Adipocyte (in vitro differentiated cells): ENCODE measurements at places on chromosomes 6 and 20.
A peak's percentile ranks its signal among the peaks of the same experiment; 100 is the strongest.

GRCh38 chr6:14863902-14864850, 381.7 kb upstream of the JARID2 start:
- DNase-seq = no peak

DNA sequence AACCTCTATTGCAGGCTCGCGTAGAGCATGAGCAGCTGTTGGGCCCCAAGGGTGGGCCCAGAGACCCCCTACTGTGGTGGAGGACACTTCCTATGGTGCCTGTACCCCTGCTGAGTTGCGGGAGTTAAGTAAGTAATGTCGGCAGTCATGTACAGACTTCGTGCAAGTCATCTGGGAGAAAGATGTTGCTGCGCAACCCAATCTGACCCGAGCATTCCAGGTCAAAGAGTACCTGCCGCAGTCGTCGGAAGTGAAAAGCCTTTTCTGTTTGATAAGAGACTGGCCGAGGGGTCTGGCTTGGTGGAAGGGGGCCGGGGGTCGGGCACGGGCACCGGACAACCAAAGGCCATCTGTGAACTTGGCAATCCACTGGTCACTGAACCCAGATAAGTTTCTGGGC, 44.3 kb downstream of the OR2B6 start:
- DNase-seq = no peak

DNA sequence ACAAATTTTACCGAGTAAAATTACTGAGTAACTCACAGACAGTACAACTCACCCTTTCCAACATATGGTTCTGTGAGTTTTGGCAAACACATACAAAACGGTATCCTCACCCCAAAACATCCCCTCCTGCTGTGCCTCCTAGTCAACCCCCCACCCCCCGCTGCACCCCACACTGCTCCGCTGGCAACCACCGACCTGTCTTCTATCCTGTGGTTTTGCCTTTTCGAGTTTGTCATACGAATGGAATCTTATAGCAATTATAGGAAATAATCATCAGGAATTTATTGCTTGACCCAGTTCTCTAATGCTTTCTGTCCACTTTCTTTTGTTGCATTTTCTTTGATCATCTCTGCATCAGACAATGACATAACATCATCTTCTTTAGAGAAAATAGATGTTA, 312.3 kb downstream of the KIF16B start:
- peak; percentile 13 for DNase-seq

DNA sequence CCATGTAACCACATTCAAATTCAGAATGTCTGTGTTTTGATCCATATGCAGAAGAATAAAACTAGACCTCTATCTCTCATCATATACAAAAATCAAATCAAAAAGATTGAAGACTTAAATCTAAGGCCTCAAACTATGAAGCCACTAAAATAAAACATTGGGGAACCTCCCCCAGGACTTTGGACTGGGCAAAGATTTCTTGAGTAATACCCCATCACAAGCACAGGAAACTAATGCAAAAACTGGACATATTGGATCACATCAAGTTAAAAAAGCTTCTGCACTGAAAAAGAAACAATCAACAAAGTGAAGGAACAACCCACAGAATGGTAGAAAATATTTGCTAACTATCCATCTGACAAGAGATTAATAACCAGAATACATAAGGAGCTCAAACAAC, 266.8 kb downstream of the EPM2A start:
- no peak for DNase-seq

- DNase-seq = no peak
These were observed 19.9 kb upstream of the MUC21 start for GRCh38 chr6:30963641-30964040.

DNA sequence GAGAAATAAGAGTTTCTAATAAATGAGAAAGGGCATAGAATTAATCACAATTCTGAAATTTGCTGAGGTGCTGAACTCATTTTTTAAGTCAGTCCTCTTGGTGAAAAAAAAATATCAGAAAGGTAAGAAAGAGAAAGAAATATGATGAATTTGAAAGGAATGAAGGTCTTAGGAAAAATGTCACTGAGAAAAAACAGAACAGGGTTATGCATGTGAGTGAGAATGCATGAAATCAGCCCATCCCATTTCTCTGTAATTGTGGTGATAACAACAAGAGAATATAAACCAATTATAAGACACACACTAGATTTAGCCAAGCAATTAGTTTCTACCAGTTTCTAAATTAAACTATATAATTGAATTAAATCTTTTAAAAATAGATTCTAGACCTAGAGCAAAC, 138.9 kb downstream of the TBX18 start:
- peak; percentile 37 for DNase-seq

DNA sequence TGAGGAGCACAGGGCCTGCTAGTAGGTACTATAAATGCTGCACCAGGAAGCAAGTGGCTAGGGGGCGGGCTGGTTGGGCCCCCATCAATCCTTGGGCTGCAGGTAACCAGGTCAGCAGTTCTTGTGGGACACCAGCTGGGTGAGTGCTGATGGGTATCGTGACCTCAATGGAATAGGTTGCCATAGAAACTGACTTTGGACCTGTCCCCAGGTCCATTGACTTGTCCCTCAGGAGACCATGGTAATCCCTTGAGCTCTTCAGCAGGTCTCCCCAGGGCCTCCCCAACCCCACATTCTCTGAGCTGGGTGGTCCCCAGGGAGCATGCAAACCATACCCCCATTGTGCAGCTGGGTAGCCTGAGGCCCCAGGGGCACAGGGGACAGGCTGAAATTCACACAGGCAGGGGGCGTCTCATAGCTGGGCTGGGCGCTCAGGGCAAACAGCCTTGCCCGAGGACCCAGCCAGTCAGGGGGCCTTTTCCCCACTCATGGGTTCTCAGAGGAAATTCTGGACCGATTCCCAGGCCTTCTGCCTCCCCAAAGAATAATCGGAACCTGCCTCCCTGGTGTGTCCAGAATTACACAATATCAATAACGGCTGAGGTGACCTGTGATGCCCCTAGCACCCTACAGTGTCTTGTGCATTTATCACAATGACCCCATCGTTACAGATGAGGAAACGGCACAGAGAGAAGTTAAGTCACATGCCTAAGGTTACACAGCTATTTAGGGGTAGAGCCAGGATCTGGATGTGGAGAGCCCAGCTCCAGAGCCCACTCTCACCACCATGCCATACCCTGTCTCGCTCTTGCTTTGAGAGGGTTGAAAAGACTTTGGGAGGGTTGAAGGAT, 35.9 kb downstream of the SRC start:
- DNase-seq = no peak

DNA sequence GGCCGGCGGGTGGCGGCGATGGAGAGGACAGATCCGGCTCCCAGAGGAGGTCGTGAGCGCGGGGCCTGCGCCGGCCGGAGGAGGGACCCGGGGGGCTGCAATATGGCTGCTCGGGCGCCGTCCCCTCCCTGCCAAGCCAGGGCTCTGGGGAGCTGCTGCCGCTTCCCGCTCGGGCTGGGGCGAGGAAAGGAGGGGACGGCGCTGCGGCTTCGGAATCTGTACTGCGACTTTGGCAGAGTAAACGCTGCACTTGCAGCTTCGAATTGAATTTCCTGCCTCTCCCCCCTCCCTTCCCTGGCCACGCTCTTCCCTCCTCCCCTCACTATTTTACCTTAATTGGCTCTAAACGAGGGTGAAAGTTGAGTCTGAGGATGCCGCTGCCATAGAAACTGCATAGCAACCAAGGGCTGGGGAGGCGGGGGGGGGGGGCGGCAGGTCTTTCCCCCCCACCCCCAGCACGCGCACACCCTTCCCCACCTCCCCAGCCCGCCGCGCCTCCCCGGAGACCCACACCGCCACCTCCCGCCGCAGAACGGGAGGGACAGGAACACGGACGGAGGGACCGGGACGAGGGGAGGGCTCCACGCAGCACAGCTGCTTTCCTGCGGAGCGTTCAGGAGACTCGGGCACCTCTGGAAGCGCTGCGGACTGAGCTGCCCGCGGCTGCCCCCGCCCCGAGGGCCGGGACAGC, 93.9 kb downstream of the RNASET2 start:
- peak; percentile 21 for DNase-seq

GRCh38 chr6:117989086-117989485, 82.0 kb downstream of the SLC35F1 start:
- no peak for DNase-seq

- DNase-seq = no peak
These were observed 374.0 kb upstream of the ZFP64 start for GRCh38 chr20:52565614-52566013.

GRCh38 chr6:170186006-170186935, 104.6 kb downstream of the DLL1 start:
- no peak for DNase-seq

DNA sequence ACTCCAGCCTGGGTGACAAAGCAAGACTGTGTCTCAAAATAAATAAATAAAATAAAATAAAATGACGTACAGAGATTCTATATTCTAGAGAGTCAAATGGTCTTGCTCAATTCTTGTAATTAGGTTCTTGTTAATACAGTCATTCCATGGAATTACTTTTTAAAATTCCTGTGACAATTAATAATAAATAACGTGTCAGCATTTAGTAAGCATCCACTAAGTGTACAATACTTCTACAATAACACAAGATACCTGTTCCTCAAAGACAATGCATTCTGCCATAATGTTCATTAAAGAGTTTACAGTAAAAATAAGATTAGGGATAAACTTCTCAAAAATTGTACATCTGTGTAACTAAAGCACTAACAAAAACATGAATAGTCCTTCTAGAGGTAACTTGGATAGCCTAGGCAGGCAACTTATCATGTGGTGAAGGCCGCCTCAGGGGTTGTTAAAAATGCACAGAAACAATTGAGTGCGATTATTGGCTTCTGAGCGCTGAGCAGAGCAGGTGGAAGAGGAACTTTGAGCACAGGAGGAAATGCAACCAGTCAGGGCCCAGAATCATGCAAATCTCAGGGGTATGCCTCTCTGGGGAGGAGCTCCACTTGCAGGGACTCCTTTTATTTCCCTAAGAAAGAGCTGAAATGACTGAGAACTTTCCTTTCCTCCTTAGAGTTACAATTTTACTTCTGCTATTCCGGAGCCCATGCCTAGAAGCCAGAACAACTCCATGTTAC, 37.1 kb downstream of the QRSL1 start:
- no peak for DNase-seq

GRCh38 chr20:43529457-43530153, 22.1 kb downstream of the L3MBTL1 start:
- no peak for DNase-seq

- no peak for DNase-seq
These were observed 27.8 kb downstream of the ACSS2 start for GRCh38 chr20:34904202-34904621.

- no peak for DNase-seq
These were observed 128.5 kb downstream of the BCAS1 start for GRCh38 chr20:53941680-53942471.

GRCh38 chr6:127282184-127282583, 15.5 kb downstream of the RNF146 start:
- DNase-seq = no peak

GRCh38 chr6:24910331-24910960, 25.3 kb downstream of the RIPOR2 start:
- peak; percentile 16 for DNase-seq

DNA sequence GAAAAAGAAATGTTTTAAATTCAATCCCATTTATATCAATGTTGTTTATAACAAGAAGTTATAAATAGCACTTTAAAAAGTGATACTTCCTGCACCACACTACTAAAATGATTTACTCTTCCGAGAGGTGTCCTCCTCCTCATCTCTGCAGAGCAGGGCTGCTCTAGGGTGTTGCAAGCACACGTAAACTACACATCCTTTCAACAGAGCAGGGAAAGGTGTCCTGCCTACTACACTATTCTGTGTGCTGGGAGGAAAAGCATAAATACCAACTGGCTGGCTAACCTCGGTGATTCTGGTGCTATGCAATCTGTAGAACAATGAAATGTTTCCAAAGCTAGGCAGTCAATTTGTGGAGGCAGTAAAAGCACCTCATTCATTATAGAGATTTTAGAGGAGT, 89.5 kb upstream of the MAP7 start:
- no peak for DNase-seq

DNA sequence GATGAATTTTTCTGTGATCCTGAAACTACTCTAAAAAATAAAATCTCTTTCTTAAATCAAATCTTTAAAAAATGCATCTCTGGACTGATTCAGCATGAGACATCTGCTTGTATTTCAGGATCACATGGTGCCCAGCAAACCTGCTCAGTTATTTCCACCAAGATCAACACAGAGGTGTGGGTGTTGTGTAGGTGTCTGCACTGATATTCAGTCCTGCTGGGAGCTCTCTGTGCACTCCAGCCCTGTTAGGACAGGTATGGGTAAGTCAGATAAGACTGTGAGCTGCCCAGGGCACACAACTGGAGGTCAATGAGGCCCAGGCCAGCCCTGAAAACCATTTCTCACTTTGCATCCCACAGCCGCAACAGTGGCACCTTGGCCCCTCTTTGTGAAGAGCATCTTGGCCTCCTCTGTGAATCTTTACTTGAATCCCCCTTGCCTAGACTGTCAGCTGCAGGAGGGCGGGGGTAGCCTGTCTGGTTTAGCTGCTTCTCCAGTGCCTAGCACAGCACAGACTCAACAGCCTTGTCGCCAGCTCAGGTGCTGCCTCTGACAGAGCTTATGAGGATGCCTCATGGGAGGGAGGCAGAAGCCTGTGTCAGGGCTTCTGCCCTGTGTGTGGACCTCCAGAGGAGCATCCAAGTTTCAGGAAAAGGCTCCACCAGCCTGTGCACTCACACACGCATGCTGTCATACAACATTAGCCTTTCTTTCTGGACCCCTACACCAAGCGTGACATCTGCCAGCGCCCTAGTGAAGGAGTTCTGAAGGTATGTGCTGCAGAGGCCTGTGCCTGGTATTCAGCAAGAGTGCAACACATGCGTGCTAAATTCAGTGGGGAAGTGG, 187.6 kb upstream of the CST7 start:
- no peak for DNase-seq

- peak; percentile 86 for DNase-seq
These were observed 19.9 kb downstream of the ZKSCAN8 start for GRCh38 chr6:28161410-28162079.

- no peak for DNase-seq
These were observed 108.7 kb downstream of the ARHGAP18 start for GRCh38 chr6:129601323-129601722.

DNA sequence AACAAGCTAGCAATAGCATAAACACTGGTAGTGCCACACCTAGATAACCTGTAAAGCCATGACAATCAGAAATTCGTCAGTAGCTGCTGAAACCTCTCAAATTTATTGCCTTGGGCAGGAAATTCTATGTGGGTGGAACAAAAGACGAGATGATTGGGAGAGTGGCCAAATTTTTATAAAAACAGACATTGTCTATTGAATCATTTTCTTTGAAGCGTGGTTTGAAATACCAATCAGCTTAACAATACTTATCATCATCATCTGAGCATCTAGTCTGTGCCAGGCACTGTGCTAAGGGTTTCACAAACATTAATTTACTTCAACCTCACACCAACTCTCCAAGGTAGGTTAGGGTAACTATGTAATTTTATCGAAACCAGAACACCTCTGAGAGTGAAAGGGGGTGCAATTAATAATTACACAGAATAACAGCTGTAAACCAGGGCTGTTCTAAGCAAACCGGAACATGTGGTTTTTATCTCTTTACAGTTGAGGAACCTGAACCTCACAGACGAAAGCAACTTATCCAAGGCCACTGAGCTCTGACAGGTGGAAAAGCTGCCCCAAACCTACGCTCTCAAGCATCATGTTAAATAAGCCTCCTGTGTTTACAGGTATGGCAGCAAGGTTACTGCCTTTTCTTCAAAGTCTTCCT, 43.4 kb downstream of the NHSL1 start:
- DNase-seq = peak; percentile 31

- DNase-seq = no peak
These were observed 21.4 kb downstream of the SYCP2L start for GRCh38 chr6:10908228-10908627.

- peak; percentile 70 for DNase-seq
These were observed at the start of gene L3MBTL1 for GRCh38 chr20:43507150-43508080. Gene L3MBTL1, plus strand, starts transcription at chr20:43507697. Its CDS starts 5,807 bp downstream, at chr20:43513504.

GRCh38 chr6:38020593-38020992, 201.1 kb downstream of the ZFAND3 start:
- no peak for DNase-seq
